ENCODE measurements at places on chromosomes 12 and 14.

DNA sequence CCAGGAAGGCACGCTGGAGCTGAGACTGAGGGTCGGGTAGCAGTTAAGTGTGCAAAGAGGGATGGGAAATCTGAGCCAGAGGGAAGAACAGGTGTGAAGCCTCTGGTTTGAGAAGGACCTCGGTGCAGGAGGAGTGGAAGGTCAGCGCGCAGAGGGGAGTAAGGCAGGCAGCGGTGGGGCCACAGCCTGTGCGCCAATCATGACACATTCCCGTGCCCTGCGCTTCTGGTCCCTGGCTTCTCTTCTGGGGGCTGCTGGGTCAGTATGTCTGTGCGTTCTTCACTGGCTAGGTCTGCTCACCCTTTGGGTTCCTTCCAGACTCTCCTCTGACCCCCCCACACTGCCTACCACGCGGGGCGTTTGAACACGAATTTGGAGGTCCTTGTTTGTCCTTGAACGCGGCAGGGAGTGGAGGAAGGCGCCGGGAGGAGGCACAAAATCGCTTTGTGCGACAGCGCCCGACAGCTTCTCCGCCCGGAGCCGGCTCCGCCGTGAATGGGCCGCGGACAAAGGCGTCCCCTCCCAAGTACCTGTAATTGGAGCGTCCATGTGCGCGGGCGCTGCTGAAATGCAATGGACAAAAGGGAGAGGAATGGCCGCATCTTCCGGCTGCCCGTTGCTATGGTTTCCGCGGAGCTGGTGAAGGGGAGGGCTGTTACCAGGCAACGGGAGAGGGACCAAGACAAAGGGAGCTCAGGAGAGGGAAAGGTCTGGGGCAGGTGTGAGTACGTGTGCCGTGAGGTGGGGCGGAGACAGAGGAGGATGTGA, 207.2 kb upstream of the SRRM4 start:
- DNase-seq = peak; percentile 84

DNA sequence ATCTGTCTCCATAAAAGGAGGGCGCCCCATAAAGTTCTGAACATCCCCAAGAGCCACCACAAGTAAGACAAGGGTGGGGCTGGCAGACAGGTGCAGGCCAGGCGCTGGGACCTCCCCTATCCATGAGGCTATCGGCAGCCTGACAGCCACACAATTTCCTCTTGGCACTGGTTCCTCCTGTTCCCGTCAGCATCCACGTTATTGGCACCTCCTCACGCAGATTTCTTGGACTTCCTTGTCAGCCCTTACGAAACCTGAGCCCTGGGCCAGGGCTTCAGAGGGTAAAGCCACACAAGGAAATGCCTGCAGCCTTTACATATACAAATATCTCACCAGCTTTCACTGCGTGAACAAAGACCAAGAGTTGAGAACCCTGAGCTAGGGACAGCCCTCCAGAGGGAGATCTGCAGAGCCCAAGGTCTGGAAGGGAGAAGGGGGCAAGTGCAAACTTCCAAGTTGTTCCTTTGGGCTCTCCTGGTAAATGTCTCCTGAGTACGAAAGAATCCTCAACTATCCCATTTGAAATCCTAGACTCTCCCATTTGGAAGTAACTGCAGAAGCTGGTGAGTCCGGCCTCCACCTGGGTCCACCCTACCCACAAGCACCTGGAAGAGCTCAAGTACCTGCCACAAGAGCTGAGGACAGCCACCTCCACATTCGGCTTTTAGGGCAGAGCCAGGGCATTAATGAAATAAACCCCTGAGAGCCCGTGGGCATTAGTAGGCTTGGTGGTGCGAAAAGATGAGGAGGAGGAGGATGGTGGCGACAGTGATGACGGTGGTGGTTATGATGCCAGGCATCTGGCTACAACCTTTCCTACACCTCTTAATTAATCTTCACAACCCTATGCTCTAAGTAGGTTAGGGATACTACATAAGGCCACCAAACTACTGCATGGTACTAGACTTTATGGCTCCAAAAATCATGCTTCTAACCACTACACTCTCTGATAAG, 5.5 kb upstream of the TC2N start:
- no peak for DNase-seq

- DNase-seq = peak; percentile 26
Measured at GRCh38 chr12:53174881-53175491, 5.5 kb upstream of the ZNF740 start.

DNA sequence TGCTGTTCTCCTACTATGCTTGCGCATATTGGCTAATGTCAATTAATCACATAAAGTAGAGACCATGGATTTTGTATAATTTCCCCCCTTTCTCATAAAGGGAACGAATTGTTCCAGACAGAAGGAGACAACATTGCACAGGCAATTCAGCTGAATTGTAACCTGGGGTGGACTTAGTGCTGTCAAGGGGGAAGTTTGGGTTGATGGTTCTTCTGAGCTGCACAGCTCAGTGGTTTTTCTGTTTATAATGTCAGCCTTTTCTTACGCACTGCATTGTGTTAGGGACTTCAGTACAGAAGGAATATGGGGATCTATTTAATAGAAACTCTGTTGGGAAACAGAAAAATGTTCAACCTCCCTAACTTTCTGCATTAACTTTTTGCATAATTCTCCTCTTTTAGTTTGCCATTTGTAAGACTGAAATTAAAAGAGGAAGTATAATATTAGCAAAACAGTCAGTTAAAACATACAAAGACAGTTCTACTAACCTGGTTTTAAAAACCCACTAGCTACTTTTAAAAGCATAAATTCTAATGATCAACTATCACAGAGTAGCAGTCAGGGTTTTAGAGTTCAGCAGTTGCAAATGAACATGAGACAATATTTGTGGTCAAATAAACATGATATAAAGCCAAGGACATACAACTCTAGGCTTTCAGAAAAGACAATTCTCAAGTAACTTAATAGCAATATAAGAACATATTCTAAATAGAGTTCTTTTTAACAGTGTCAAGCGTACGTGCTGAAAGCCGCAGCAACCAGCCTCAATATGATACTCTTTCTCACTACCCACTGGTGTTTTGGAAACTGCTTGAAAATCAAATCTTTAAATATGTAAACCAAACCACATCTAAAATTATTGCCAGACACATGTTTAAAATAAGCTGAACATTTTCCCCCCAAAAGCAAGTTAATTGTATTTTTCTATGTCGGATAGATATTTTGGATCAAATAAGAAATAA, 393.0 kb downstream of the FSCB start:
- DNase-seq = no peak

DNA sequence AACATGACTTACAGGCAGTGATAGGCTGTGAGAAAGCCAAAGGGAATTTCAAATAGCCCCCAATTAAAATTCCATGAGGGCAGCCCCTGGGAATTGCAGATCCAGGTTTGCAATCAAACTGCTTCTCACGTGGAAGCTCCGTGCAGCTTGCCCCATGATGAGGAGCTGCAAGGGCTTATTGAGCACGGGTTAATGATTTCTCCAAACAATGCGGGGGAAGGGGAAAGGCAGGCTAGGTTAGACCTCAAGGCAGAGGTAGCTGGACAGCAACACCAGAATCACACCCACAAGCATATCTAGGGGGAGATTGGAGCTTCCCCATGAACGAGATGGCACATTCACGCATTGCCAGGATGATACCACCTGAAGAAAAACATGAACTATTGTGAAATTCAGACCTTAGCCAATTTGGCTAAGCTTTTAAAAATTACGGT, 5.0 kb upstream of the DUSP6 start:
- DNase-seq = no peak

- no peak for DNase-seq
Measured at GRCh38 chr12:51815571-51815970, 32.9 kb downstream of the FIGNL2 start.

DNA sequence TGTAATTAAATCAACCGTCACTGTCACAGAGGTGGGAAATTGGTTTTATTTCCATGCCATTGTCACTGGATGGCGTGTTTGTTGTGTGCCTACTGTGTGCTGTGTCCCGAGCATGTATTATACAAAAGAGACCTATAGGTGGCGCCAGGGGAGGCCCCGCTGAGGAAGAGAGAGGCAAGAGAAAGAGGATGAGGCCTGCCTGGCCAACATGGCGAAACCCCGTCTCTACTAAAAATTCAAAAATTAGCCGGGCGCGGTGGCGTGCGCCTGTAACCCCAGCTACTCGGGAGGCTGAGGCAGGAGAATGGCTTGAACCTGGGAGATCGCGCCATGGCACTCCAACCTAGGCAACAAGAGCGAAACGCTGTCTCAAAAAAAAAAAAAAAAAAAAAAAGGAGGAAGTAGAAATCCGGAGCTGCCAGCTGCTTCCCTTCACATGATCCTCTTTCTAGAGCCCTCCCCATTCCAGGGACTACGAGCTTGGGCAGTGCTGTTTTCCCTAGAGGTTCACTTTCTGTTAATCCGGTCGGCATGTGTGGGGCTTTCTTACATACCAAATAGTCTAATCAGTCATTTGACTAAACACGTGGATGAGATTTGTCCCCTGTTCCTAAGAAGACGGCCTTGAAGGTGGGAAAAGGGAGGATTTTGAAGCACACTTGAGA, 6.4 kb upstream of the CCDC175 start:
- DNase-seq = peak; percentile 99

- DNase-seq = no peak
Measured at GRCh38 chr12:60052483-60052882, 456.7 kb downstream of the SLC16A7 start.

GRCh38 chr14:60277605-60278190, 28.7 kb downstream of the PPM1A start:
- no peak for DNase-seq

GRCh38 chr12:26746121-26746714, 86.8 kb downstream of the ITPR2 start:
- no peak for DNase-seq

DNA sequence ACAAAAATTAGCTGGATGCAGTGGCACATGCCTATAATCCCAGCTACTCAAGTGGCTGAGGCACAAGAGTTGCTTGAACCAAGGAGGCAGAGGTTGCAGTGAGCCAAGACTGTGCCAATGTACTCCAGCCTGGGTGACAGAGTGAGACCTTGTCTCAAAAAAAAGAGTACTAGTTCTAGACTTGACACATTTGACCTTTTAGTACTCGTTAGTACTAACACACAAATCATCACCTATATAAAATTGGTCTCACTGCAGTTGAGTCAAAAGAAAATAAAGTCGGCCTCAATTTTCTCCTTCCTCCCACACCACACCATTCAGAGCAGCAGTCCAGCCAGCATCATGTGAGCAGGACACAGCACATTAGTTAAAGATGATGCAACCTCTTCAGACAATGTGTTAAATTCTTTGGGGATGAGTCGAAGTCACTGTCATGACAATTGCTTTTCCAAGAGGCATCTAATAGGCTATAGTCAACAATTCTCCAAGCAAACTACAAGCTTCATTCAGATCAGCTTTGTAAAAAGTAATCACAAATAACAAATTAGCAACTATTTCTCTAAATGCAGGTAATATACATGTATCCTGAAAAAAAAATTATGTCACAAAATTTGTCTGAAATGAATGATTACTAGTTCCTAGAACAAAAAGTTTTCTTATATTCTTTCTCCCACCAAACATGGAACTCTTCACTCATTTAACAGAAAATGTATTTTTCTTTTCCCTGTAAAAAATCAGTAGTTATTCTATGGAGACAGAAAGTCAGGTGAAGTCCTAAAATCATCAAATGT, 55.6 kb downstream of the CLIP1 start:
- DNase-seq = no peak

DNA sequence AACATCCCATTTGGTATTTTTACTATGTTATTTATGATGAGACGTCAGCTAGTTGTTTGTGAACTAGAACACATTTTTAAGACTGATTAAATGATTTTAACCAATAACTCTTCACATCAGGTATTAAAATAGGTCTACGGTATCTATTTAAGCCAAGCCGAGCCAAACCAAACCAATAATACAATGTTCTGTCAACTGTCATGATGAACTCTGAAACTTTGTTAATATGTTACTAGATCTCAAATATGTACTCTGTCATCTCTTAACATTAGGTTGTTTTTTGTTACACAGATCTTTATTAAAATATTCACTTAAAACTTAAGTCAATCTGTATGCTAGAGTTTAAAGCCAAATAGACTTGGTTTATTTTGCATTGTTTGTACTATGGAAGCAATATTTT, 1.0 kb downstream of the ART4 start:
- no peak for DNase-seq

- no peak for DNase-seq
Measured at GRCh38 chr12:3381059-3382047, 109.7 kb upstream of the PRMT8 start.

DNA sequence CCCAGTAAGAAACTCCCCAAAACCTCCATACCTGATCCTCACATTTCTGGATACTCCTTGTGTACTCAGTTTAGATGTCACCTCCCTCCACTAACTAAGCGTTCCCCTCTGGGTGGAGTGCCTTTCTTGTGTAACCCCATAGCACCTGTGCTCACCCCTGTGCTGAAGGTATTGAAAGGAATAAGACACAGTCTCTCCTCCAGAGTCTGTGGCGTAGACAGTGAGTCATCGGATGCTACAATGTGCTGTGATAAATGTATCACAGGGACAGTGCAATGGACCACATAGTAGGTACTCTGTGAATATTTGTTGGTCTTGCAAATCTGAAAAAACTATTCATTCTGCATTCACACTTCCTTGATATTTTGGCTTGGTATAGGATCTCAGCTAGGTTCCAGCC, 30.8 kb downstream of the TSPAN9 start:
- no peak for DNase-seq

DNA sequence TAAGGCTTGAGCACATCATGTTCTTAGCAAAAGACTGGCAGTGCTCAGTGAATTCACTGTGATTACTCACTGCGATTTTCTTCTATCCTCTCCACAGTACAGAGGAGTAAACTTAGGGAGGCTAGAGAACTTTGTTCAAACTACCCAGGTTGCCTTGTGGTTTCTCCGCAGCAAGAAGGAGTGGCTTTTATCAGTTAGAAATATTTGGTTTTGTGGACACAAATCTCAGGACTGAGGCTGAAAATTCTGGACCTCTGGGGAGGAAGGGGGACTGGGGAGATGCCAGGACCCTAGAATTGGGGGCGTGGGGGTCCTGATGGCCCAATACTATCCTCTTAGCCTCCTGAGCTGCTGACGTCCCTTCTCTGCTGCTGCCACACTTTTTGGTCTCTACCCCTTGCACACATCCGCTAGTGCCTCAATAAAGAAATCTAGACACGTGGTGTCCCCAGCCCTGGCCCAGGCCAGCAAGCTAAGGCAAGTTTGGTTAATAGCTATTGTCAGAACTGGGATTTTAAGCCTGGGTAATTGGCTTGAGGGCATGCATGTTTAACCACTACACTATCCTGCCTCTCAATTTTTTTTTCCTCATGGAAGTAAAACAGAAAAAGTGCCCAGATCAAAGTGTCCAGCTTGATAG, 842 bp downstream of the OAS2 start:
- DNase-seq = no peak

- DNase-seq = no peak
Measured at GRCh38 chr14:77738559-77739250, 22.3 kb downstream of the SNW1 start.

GRCh38 chr12:89353823-89354611, 1.7 kb upstream of the DUSP6 start:
- no peak for DNase-seq

GRCh38 chr12:80470403-80470802, 26.4 kb downstream of the PTPRQ start:
- no peak for DNase-seq
